ENCODE measurements at places on chromosomes 2 and 18.
A peak's percentile ranks its signal among the peaks of the same experiment; 100 is the strongest.

- no peak for DNase-seq
Measured at GRCh38 chr2:141848191-141848590, 282.6 kb downstream of the LRP1B start.

- DNase-seq = peak; percentile 7
Measured at GRCh38 chr2:174012347-174013314, 47.5 kb upstream of the SP3 start.

DNA sequence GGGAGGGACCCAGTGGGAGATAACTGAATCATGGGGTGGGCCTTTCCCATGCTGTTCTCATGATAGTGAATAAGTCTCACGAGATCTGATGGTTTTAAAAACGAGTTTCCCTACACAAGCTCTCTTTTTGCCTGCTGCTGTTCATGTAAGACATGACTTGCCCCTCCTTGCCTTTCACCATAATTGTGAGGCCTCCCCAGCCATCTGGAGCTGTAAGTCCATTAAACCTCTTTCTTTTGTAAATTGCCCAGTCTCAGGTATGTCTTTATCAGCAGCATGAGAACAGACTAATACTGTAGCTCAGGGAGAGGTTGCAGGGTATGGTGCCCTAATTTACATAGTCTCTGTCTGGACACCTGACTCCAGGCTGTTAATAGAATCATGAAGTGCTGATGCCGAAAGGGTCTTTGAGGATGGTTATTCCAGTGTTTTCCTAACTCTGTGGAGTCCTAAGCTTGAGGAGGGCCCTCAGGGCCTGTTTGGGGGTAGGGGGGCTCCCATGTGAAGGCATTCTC lies 343.2 kb downstream of the ALK start:
- DNase-seq = no peak

GRCh38 chr2:83953697-83954096 lies 505.4 kb downstream of the SUCLG1 start:
- DNase-seq = no peak

- DNase-seq = no peak
Measured at GRCh38 chr2:206937555-206937954, 1.8 kb upstream of the CPO start.

DNA sequence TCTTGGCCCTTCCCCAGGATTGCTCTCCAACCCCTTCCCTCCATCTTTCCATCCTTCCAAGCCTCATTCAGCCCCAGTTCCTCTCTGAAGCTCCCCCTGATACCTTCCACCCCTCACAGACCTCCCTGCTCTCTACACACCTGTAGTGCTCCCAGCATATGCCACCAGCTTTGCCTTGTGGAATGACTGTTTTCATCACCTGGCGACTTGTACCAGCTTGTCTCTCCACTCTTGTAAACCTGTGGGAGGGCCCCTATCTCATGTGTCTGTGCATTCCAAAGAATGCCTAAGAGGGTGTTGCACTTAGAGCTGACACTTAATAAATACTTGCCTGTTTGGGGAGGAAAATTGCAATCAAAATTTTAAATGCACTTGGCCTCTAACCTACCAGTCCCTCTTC lies 198.7 kb downstream of the BCL11A start:
- no peak for DNase-seq

DNA sequence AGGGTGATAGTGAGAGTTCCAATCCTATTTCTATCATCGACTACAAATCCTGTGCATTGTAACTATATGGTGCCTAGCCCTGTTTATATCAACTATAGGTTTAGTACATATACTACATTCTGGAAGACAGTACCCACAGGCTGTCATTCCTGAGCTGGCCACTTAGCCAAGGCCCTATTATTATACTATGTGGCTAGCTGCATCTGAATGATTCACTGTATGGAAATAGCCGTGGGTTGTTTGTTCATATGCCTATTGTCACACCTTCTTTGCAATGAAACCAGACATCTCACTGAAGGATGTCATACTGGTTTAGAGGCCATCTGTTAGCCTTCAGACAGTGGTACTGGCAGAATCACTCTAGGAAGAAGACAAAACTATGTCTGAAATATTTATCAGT lies 62.3 kb upstream of the FSIP2 start:
- DNase-seq = no peak

DNA sequence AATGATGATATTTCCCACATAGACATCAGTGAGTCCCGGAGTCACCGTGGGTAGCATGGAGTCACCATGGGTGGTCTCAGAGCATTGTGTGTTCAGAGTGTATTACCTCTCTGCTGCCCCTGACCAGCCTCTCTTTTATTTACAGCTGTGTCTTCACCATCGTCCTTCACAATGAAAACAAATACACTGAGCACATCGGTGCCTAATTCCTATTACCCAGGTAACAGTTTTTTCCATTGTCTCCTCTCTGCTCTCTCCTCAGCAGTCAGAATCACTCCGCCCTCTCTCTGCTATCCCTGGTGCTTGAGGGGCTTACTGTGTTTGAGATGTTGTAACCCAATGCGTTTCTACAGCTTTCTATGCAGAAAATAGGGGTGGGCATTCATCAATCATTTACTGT lies 361.5 kb upstream of the RAB12 start:
- no peak for DNase-seq

GRCh38 chr2:105634198-105634597 lies 110.5 kb upstream of the NCK2 start:
- no peak for DNase-seq

- no peak for DNase-seq
Measured at GRCh38 chr2:54503192-54503591, 47.1 kb downstream of the SPTBN1 start.

GRCh38 chr2:164479460-164479859 lies 141.8 kb downstream of the GRB14 start:
- no peak for DNase-seq

GRCh38 chr2:51953931-51954330 lies 922.0 kb upstream of the NRXN1 start:
- no peak for DNase-seq

DNA sequence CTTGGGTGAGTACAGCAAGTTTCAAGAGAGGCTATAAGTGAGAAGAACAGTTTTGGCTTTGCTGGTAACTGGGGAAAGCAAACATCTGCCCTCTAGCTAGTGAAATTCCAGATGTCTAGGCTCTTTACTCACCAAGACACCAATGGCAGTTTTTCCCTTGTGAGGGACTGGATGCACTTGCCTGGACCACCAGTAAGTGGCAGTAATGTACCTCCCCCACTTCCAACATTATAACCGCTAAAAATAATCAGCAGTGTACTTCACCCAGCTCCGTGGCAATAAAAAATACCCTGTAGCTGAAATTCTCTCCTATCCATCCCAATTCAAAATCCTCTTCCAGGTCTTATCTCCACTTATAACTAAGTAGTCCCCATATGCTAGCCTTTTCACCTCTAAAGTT lies 383.9 kb downstream of the ARHGAP15 start:
- no peak for DNase-seq

DNA sequence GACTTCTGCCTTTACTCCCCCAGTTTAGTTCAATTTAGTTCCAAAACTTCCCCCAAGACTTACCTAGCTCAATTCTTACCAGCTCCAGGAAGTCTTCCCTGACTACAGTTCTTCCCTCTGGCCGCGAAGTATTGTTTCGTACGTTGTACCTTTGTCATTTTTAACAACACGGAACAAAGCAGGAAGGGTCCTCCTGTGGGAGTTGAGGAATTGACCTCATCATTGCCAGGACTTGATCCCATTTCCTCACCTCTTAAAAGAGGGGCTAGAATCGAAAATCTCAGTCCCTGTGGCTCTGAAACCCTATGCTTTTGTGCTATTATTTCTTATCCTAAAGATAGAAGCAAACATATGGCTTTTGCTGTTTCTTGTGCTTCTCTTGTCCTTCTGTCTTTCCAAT lies 187.1 kb downstream of the MYO3B start:
- no peak for DNase-seq

DNA sequence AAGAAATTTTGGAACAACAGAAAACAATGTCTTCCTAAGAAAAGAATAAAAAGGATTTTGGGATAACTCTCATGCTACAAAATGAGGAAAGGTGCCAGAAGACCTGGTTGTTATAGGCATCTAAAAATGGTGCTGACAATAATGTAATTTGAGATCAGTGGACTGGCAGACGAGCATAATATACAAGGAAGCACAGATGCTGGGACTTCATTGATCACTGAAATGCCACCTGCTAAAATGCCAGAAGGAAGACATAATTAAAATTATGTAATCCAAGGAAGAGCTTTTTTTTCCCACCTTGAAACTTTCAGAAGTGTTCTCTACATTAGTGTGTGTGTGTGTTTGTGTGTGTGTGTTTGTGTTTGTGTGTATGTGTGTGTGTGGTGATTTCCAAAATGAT lies 535.9 kb downstream of the XIRP2 start:
- DNase-seq = no peak

DNA sequence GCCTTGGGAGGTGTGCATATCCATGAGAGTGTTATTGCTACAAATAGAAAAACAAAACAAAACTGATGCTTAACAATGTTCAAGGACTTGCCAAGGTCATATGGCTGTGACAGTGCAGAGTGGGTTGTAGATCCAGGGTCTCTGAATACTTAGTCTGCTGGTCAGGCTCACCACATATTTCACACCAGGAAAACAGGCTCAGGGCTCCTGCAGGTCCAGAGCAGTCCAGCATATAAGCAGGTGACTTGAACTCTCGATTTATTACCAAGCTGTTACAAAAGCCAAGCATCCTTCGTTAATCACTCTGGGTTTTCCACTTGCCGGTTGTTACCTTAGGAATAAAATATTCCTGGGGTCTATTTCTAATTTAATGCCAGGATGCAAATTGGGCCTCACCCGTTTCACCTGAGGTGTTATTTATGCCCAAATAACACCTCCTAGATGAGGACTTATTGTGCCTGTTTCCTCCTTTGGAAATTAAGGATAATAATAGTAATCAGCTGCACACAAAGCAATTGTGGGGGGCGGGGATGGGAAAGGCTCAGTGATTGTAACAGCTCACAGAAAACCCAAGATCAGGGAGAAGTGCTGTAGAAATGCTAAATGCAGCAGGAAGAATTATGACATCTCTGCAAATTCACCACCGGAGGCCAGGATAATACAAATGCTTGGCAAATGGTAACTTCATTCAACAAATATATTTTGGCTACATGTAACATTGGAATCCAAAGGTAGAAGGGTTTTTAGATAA lies 72.9 kb downstream of the TMEM182 start:
- DNase-seq = no peak

DNA sequence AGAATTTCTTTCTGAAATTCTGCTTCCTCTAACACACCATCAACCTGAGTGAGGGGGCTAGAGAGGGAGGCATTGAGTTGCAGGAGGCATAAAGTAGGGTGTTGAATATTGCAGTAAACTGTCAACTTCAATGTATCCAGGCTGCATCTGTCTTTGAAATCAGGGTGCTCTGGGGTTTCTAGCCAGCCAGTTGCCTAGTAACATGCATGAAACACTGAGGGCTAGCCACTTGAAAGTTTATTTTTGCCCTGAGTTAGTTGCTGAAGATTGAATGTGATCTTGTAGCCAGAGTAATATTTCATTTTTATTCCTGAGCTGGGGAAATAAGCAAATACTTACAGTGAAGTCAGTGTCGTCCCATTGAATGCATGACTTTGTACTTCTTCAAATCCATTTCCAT lies 41.9 kb downstream of the LHCGR start:
- DNase-seq = no peak

DNA sequence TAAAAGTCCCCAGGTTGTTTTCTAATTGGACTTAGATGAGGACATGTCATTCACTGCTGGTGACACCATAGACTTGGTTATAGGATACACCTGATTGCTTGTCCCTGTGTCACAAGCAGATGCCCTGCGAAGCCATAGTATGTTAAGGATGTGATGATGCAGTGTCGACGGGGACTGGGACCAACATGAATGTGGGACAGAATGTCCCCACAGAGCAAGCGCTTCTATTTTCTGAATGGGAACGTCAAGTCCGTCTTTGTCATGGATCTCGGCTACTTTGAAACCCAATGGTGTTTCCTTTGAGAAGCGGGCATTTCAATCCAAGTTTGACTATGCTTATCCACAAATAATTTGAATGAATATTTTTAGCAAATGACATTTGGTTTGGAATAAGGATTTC lies 2.1 kb downstream of the GCG start:
- DNase-seq = no peak

GRCh38 chr2:24570225-24570624 lies 79.2 kb downstream of the NCOA1 start:
- no peak for DNase-seq

DNA sequence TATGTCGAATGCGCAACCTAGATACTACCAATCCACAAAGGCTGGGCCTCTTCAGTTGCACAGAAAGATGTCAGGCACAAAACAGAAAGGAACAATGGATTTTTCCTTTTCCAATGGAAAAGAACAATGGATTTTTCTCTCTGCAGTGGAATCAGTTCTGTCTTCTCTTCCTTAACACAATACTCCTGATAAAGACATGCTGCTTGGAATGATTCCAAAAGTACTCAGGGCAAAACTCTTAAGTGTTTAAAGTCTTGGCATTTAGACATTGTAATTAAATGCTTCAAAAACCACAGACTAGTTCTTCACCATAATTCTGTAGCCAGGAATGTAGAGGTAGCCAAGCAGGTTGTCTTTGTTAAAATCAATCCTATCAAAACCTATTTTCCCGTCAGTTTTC lies 46.7 kb upstream of the FLACC1 start:
- no peak for DNase-seq

DNA sequence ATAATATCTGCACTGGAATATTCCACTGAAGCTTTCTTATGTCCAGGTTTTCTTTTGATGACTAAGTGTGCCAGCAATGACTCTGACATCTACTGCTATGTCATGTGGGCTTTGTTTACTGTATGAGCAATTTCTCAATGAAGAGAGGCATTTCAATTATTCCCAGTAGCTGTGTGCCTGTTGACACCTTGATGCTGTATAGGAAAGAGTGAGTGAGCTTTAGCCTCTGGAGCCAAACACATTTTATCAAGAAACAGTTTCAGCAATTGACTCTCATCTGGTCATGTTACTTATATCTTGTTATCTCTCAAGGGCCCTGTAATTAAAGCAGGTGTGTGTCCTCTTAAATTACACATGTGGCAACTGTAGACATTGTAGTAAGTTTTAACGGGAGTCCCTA lies 493.2 kb upstream of the FANCL start:
- DNase-seq = no peak

DNA sequence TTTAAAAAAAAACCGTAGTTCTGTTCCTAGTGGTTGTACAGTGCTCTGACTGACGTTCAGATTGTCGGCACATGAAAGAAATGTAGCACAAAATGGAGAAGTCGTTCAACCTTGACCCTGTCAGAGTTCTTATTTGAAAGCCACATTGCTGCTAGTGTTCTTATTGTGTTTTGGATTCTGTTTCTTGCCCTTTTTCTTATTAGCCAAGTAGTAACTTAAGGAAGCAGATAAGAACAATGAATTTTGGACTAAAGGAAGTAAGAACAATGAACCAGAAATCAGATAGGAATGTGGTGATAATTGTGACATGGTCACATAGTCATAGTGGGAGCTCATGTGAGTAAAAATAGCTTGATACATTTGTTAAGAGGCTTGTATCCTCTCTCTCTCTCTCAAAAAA lies 45.9 kb downstream of the RPIA start:
- DNase-seq = no peak
